CD4-positive, alpha-beta T cell (primary cell): ENCODE measurements at places on chromosomes 16 and 17. TPM values are rescaled to one million over a fixed set of nuclear protein-coding genes. Genes with fewer than 3 reads are reported as not detected.

GRCh38 chr16:29962344-29962994 lies 590 bp downstream of the TMEM219 start:
- peak overlapping the region; percentile 74 for H3K27ac ChIP-seq
- peak overlapping the region; percentile 88 for H3K4me3 ChIP-seq
- no peak for DNase-seq
- H3K36me3 ChIP-seq, result no peaks in the 10 kb centered on the region

DNA sequence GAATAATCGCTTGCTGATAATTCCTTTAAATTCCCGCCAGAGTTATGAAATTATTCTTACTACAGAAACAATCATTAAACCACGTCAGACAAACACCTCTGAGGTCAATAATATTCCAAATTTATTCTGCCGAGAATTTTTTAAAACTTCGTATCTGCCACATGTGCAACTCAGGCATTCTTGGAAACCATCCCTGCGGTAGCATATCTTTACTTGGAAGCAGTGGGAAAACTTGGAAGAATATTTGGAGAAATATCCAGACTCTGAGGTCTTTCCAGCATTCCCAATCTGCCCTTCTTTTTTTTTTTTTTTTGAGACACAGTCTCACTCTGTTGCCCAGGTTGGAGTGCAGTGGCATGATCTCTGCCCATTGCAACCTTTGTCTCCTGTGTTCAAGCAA lies 2.0 kb upstream of the CCL11 start:
- no peak for DNase-seq
- no peaks in the 10 kb centered on the region for H3K4me1 ChIP-seq
- H3K27me3 ChIP-seq, result no peaks in the 10 kb centered on the region
- no peak overlapping the region for H3K4me3 ChIP-seq
- H3K36me3 ChIP-seq, result no peaks in the 10 kb centered on the region
- H3K27ac ChIP-seq, result no peak overlapping the region

The ACSM3 gene
- 4.6 TPM for total RNA-seq

GRCh38 chr16:89842471-89843408 lies 14.5 kb downstream of the SPIRE2 start:
- peaks cover 29% of the 10 kb centered on the region for H3K4me1 ChIP-seq
- no peaks in the 10 kb centered on the region for H3K27me3 ChIP-seq
- H3K4me3 ChIP-seq, result no peak overlapping the region
- no peak overlapping the region for H3K27ac ChIP-seq
- no peak for DNase-seq
- H3K36me3 ChIP-seq, result no peaks in the 10 kb centered on the region

- H3K4me1 ChIP-seq, result peaks cover 23% of the 10 kb centered on the region
- no peak within 1 kb of the TSS for H3K27ac ChIP-seq
- H3K4me3 ChIP-seq, result no peak within 1 kb of the TSS
- H3K36me3 ChIP-seq, result no peaks in the 10 kb centered on the region
Measured at GRCh38 chr17:4560421-4560820, at the start of gene GGT6. Gene GGT6 (minus strand): TSS chr17:4560577. CDS start chr17:4560521, 56 bp downstream.

DNA sequence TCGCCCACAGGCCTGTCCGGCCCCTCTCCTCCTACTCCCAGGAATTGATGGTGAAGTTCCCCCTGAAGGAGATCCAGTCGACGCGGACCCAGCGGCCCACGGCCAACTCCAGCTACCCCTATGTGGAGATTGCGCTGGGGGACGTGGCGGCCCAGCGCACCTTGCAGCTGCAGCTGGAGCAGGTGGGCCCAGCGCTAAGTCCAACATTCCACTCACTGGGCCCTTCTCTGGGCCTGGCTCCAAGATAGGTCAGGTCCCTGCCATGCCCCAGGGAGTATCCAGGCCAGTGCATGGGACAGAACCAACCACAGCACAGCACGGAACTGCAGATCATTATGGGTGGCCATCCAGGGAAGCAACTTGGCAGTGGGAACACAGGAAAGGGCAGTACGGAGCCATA lies 9.9 kb upstream of the ALKBH5 start:
- DNase-seq, result no peak
- H3K27ac ChIP-seq, result no peak overlapping the region
- H3K27me3 ChIP-seq, result no peaks in the 10 kb centered on the region
- no peaks in the 10 kb centered on the region for H3K4me1 ChIP-seq
- no peaks in the 10 kb centered on the region for H3K36me3 ChIP-seq

- peaks cover 45% of the 10 kb centered on the region for H3K4me1 ChIP-seq
- no peaks in the 10 kb centered on the region for H3K27me3 ChIP-seq
- peak overlapping the region; percentile 17 for H3K27ac ChIP-seq
- peaks cover 100% of the 10 kb centered on the region for H3K36me3 ChIP-seq
- H3K4me3 ChIP-seq, result no peak overlapping the region
Measured at GRCh38 chr16:50313596-50314478, 47.5 kb downstream of the ADCY7 start.

The C16orf74 gene
- total RNA-seq, result 2.9 TPM

DNA sequence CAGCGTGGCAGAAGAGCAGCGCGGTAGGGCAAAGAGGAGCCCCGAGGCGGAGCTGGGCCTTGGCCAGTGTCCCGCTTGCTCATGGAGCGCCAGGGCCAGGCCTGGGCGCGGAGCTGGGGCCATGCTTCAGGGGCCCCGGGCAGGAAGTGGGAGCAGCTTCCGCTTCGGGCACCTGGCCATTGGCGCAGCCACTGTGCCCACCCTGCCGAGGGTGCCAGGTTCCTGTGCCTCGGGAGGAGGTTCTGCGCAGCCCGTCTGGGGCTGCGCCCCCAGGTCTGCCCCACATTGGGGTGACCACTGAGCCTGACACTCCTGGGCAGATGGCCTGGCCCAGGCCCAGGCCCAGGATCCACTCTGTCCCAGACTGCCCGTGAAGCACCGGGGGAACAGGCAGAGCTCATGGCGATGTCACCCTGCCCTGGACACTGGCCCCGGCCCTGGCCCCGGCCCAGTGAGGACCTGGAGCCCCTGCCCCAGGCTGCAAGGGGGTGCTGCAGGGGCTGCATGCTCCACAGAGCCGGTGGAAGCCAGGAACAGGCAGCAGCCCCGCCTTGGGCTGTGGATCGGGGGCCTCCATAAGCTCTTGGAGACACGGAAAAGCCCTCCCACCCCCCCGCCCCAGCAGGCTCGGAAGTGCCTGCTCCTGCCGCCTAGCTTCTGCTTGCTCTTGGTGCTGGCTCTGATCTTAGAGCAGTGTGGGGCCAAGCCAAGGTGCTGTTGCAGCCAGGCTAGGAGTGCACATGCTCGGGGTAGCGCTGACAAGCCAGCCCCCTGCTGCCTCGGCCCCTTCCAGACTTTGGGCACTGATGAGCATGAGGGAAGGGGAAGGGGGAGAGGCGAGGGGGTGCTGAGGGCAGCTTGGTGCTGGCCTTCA lies 35.9 kb upstream of the FOXJ1 start:
- H3K27ac ChIP-seq, result peak overlapping the region; percentile 30
- no peaks in the 10 kb centered on the region for H3K27me3 ChIP-seq
- H3K36me3 ChIP-seq, result peaks cover 4% of the 10 kb centered on the region
- H3K4me1 ChIP-seq, result peaks cover 56% of the 10 kb centered on the region
- no peak for DNase-seq

The TLCD3A gene
- 0.63 TPM for total RNA-seq

GRCh38 chr16:12800817-12801216 lies 2.9 kb downstream of the CPPED1 start:
- H3K27ac ChIP-seq, result no peak overlapping the region
- H3K4me3 ChIP-seq, result no peak overlapping the region
- H3K4me1 ChIP-seq, result peaks cover 17% of the 10 kb centered on the region
- DNase-seq, result no peak

- DNase-seq, result no peak
- H3K4me3 ChIP-seq, result no peak overlapping the region
- peaks cover 21% of the 10 kb centered on the region for H3K27me3 ChIP-seq
- H3K36me3 ChIP-seq, result no peaks in the 10 kb centered on the region
- H3K27ac ChIP-seq, result no peak overlapping the region
- no peaks in the 10 kb centered on the region for H3K4me1 ChIP-seq
Measured at GRCh38 chr17:33079201-33079600, 87.6 kb downstream of the SPACA3 start.

DNA sequence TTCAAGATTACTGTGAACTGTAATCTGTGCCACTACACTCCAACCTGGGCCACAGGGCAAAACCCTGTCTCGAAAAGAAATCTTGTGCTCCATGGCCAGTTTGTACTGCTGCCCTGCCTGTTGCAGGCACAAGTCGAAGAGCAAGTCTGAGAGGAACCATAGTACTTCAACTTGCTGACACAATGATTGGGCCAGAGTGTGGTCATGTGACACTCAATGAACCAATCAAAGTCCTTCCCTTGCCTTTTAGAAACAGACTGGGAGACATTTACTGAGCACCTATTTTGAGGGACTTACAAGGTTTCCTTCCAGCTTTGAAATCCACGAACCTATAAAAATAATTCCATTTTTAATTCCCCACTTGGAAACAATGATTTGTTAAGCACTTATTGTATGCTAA lies 39.8 kb upstream of the TMC5 start:
- no peak overlapping the region for H3K27ac ChIP-seq
- no peak overlapping the region for H3K4me3 ChIP-seq
- peaks cover 13% of the 10 kb centered on the region for H3K4me1 ChIP-seq

DNA sequence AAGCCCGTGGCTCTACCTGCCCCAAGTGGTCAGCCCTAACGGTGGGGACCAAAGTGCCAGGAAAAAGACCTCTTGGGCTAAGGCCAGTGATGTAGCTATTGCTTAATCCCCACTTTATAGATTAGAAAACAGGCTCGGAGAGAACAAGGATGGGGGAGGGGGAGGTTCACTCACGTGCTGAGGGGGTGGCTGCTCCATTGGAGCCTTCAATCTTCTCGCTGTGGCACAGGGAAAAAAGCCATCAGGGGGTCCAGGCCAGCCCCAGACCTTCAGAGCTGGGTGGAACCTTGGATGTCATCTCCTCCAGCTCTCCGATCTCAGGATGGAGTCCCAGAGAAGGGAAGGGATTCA lies 45.9 kb downstream of the SRCIN1 start:
- H3K27ac ChIP-seq, result no peak overlapping the region
- H3K4me3 ChIP-seq, result peak overlapping the region; percentile 90
- no peak for DNase-seq
- H3K36me3 ChIP-seq, result no peaks in the 10 kb centered on the region
- peaks cover 68% of the 10 kb centered on the region for H3K4me1 ChIP-seq

The KRTAP4-12 gene
- not detected for total RNA-seq

DNA sequence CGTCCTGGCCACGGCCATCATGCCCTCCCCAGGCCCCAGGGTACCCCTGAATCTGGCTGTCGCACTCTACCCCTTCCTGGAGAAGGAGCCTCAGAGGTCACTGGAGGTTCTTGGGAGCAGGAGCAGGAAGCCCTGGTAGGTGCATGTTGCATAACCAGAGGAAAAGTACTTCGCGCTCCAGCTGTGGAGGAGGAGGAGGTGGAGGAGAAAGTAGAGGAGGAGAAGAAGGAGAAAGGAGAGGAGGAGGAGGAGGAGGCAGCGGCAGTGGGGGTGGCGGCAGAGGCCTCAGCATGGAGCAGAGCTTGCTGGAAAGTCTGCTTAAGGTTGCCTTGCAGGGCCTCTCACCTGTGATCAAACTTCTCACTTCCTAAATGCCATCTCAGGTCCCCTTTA lies 61.8 kb downstream of the BAIAP2 start:
- H3K27me3 ChIP-seq, result no peaks in the 10 kb centered on the region
- DNase-seq, result no peak
- H3K4me1 ChIP-seq, result peaks cover 72% of the 10 kb centered on the region
- H3K36me3 ChIP-seq, result no peaks in the 10 kb centered on the region
- H3K4me3 ChIP-seq, result no peak overlapping the region
- H3K27ac ChIP-seq, result no peak overlapping the region

DNA sequence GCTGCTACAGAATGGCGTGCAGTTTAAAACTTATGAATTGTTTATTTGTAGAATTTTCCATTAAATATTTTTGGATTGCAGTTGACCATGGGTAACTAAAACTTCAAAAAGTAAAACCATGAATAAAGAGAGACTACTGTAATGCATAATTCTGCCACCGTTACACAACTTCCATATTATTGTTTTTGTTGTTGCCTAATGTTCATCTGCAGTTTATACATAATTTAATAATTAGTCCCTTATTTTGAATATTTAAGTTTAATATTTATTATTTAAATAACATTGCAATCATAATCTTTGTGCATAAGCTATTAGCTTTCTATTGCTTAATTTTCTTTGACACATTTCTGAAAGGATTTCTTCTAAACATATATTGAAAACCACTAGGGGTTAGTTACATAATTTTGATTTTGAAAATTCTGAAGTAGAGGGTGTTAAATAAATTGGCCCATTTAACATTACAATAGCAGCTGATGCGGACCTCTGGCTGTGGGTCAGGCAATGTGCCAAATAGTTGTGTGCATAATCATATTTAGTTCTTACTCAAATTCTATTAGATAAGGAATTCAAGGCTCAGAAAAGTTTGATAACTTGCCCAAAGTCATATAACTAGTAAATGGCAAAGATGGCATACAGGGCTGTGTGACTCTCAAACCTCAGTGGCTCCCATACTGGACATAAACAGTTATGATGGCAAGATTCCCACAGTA lies 31.1 kb downstream of the PPM1E start:
- no peak overlapping the region for H3K4me3 ChIP-seq
- DNase-seq, result no peak
- no peak overlapping the region for H3K27ac ChIP-seq
- H3K4me1 ChIP-seq, result no peaks in the 10 kb centered on the region
- H3K36me3 ChIP-seq, result no peaks in the 10 kb centered on the region
- no peaks in the 10 kb centered on the region for H3K27me3 ChIP-seq

GRCh38 chr17:72838068-72838467 lies 254.4 kb downstream of the SLC39A11 start:
- no peaks in the 10 kb centered on the region for H3K27me3 ChIP-seq
- no peak overlapping the region for H3K4me3 ChIP-seq
- H3K4me1 ChIP-seq, result no peaks in the 10 kb centered on the region
- H3K36me3 ChIP-seq, result peaks cover 5% of the 10 kb centered on the region
- no peak for DNase-seq
- H3K27ac ChIP-seq, result no peak overlapping the region

DNA sequence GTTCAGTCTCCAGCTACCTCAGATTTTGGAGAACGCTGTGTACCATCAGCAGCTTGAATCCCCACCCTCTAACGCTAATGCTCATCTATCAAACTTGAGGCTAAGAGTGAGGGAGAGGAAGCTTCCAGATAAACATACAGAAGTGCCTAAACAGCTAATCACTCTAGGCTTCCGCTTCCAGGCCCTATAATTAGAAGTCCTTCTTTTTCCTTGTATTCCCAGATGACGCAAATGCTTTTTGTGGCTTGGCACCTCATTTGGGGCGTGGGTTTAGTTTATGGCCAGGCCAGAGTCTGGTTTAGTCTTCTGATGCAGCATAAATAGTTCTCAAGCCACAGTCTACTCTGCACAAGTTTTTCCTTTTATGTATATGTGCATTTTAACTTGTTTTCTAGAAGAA lies 263.4 kb downstream of the BCAS3 start:
- DNase-seq, result no peak
- H3K36me3 ChIP-seq, result no peaks in the 10 kb centered on the region
- no peaks in the 10 kb centered on the region for H3K4me1 ChIP-seq
- no peak overlapping the region for H3K27ac ChIP-seq

- no peak overlapping the region for H3K27ac ChIP-seq
- H3K36me3 ChIP-seq, result peaks cover 21% of the 10 kb centered on the region
- no peak overlapping the region for H3K4me3 ChIP-seq
- peaks cover 5% of the 10 kb centered on the region for H3K4me1 ChIP-seq
Measured at GRCh38 chr17:57622683-57623433, 122.2 kb downstream of the CCDC182 start.

The TAT gene
- not detected for total RNA-seq

DNA sequence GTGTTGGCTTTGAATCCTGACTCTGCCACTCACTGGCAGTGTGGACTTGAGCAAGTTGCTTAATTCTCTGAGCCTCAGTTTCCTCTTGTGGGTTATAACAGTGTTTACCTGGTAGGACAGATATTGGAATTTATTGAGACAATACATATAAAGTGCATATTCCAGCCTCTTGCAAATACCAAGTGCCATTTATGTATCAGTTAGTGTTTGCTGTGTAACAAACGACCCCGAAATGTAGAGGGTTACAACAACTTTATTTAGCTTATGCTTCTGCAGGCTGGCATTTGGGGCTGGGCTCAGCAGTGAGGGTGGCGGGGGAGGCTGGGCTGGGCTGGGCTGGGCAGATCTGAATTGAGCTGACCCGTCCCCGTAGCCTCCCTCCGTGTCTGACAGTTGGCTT lies 42.4 kb upstream of the IL21R start:
- peaks cover 84% of the 10 kb centered on the region for H3K36me3 ChIP-seq
- no peak overlapping the region for H3K4me3 ChIP-seq
- H3K4me1 ChIP-seq, result peaks cover 9% of the 10 kb centered on the region
